ENCODE measurements at places on chromosomes 6 and 20.

GRCh38 chr20:420721-421574, 12.8 kb downstream of the RBCK1 start:
- DNase-seq, result no peak

DNA sequence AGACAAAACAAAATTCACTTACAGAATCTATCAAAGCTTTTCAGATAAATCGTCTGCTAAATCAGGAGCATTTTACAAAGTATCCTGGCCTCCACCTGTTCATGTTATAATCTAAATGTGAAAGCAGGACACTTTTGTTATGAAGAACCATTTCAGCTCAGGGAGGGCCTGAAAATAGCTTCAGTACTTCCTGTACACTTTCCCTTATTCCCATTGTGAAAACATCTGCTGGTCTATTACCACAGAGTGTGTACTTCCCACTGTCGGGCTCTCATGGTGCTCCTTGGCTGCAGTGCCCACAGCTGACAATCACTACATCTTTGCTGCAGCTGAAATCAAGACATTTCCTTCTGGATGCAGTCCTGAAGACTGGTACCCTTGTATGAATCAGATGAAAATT, 128.1 kb downstream of the OPRM1 start:
- DNase-seq, result no peak

DNA sequence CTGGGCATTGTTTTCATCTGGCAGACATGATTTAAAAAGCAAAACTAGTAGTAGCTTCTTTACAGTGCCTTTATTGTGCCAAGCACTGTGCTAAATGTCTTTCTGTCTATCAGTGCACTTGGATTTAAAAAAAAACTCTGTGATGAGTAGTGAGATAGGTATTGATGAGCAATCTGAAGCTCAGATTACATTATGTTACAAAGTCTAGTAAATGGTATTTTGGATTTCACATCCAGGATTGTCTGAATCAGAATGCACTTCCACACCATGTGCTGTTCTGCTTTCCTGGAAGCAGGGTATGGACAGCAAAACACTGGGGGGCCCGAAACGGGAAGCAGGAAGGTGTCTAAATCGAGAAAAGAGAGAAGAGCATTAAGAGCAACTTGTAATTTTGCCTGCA, 103.4 kb upstream of the CCN2 start:
- DNase-seq, result peak; percentile 91

GRCh38 chr6:156777577-156778453, 637 bp downstream of the ARID1B start:
- DNase-seq, result peak; percentile 60

DNA sequence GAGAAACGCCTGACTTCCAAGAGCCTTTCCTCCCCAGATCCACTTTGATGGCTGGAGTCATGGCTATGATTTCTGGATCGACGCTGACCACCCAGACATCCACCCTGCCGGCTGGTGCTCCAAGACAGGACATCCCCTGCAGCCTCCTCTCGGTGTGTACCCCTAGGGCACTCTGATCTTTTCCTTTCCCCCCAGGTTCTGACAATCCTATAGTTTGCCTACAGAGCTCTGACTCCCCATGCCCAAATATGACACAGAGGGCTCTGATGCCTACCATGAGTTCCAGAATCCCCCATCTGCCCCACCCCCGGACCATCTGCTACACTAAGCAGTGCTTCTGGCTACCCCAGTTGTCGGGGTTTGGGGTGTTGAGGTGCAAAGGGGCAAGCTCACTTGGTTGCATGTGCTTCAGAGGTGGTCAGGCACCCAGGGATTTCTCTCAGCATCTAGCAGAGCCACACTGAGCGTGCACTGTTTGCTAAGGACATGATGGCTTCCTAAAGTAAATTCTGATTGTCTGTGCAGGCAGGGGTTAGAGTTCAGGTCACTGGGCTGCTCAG, 24.0 kb upstream of the SGK2 start:
- DNase-seq, result no peak
